ENCODE measurements at places on chromosomes 7 and 10.
A peak's percentile ranks its signal among the peaks of the same experiment; 100 is the strongest.

- no peak for DNase-seq
Measured at GRCh38 chr10:70481831-70482530, 3.4 kb downstream of the PALD1 start.

DNA sequence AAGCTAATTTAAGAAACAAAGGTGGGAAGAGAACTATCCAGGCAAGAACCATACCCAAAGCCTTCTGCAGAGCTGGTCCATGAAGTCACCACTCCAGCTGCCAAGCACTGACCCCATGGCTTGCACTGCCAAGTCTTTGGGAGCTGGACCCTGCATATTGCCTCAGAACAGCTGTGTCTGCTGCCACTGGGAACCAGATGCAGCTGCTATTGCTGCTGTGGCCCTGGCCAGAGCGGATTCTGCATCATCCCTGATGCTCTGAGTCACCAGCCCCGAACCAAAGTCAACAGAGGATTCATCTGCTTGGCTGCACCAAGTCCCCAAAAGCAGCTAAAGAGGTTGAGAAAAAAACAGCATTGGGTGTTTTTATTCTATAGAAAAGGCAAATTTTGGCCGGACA lies 39.2 kb upstream of the GSAP start:
- DNase-seq, result peak; percentile 94

GRCh38 chr7:144720710-144721109 lies 115.1 kb downstream of the TPK1 start:
- DNase-seq, result no peak

DNA sequence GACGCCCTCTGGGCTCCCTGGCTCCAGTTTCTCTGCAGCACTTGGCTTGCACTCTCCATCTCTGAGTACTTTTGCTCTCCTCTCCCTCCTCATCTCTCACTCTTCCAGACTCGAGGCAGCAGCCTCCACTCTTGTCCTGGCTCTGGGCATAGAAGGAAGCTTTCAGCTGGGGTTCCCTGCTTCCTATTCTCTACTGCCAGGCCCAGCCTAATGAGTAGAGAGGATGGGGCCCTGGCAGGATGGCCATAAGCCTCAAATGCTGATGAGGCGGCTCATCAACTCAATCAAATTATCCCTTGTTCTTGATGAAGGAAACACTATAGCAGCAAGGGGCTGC lies 55.8 kb downstream of the NEURL1 start:
- DNase-seq, result no peak

DNA sequence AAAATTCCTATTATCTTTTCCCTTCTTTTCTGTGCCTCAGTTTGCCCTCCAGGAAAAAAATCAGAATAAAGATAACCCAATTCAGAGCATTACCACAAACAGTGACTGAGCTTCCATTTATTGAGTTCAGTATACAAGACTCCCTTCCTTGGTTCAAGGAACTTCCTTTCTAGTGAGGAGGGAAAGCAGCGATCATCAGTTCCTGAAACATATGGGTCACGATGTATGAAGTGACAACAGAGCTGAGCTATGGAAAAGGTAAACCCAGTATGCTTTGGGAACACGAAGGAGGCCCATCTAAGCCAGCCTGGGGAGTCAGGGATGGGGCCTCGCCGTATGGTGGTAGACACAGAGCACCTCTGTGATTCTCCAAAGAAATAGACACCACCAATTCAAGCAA lies 15.8 kb downstream of the C10orf71 start:
- no peak for DNase-seq

DNA sequence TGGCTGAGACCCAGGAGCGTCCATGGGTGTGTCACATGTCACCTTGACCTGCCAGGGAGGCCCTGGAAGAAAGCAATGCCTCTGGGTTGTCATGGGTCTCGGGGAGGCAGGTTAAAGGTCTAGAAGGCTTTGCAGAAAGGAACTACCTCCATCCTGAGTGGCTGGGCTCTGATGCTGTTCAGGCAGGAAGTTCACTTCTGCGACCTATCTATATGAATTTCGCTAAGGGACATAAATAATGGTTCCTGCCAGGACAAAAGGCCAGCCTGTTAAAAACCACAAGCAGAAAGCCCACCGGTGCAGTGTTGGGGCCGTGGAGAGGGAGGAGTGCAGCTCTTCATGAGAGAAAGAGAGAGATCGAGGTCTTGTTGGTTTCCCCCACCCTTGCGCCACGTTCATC lies 182.9 kb downstream of the PTPN20 start:
- DNase-seq, result no peak

DNA sequence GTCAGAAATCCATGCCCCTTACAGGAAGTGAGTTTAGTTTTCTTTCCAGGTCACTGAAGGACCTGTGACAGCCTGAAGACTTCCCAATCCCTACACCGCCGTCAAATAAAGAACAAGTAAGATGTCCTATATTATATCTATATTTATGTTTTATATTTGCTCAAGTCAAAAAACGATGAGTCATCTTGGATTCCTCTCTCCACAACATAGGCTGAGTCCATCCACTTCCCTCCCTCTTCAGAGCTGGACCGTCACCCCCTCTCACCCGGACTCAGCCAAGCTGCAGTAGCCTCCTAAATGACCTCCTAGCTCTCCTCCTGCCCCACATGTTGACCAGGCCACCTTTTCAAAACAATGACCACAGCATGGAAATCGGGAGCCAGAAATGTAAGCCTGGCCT lies 53.5 kb downstream of the GLI3 start:
- peak; percentile 25 for DNase-seq

DNA sequence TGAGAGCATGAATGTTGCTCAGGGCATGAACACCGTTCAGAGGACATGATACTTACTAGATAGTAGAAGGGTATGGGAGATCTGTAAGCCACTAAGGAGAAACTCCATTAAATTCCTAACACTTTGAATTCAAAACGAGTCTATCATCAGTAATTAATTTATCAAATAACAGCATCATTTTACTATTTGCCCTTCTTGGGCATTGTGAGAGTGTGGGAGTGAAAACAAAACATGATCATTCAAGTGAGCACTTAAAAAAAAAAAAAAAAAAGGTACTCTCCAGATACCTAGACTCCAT lies 20.5 kb upstream of the ASB15 start:
- DNase-seq, result no peak

DNA sequence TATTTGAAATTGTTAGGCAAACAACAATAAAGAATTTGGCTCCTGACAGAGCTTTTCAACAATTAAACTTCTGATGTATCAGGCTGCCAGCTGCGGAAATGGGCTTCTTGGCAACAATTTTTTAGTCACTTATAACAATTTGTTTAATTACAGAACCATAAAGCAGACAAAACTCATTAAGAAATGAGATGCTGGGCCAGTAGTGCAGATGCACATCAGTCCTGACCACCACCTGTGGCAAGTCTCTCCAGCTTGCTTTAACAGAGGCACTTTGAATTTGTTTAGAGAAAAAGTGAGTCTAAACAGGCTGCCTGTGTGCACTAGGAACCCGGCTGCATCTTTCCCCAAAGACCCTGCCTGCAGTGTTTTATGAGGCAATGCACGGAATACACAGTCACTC lies 1124.4 kb downstream of the NXPH1 start:
- no peak for DNase-seq
